Progenitor cell of endocrine pancreas (in vitro differentiated cells): ENCODE measurements at places on chromosomes 12 and 14. TPM values are rescaled to one million over a fixed set of nuclear protein-coding genes. Genes with fewer than 3 reads are reported as not detected.

DNA sequence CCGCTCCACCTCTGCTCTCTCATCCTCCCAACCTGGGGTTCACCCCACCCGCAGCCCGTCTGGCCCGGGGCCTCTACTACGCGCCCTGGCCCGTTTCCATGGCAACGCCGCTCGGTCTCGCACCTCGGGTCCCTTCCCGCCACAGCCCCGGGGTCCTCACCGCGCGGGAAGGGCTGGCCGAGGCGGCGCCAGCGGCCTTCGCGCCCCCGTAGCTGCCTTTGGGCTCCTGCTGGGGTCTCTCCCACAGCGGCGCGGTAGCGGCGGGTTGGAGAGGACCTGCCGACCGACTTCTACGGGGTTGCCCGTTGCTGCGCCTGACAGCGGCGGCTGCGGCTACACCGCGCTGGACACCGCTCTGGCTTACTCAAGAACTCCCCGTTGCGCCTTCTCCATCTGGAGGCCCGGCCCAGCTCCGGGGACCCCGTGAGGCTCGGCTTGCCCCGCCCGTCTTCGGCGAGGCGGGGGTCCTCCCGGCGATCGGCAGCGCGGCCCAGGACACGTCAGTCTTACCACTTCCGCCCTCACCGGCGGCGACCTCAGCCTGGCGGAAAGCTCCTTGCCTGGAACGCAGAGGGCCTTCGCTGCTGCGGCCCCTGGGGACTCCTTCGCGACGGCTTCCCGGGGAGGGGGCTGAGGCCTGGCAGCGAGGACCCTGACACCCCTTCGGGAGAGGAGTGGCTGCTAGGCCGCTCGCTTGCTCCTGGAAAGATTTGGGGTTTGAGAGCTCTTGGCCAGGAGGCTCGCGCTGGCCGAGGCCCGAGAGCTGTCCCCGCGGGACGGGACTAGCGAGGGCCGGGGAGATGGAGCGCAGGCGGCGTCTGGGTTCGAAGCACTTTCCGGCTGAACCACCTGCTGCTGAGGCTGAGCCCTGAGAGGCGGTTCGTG is at the start of gene TM9SF1:
TSS of gene TM9SF1 (minus strand) at position 256 of the 885 bp plus-strand sequence. CDS start 422 bp downstream, outside the sequence.
- peak within 1 kb of the TSS; percentile 97 for H3K27ac ChIP-seq
- H3K4me3 ChIP-seq, result peak within 1 kb of the TSS; percentile 91
- peaks cover 24% of the 10 kb centered on the region for H3K36me3 ChIP-seq
- DNase-seq, result peak; percentile 63
- H3K27me3 ChIP-seq, result no peaks in the 10 kb centered on the region
- peaks cover 17% of the 10 kb centered on the region for H3K4me1 ChIP-seq

- H3K36me3 ChIP-seq, result peaks cover 2% of the 10 kb centered on the region
- no peak overlapping the region for H3K4me3 ChIP-seq
- no peak for DNase-seq
- H3K27me3 ChIP-seq, result peaks cover 23% of the 10 kb centered on the region
- no peak overlapping the region for H3K27ac ChIP-seq
Measured at GRCh38 chr12:55684761-55685370, 22.8 kb downstream of the ITGA7 start.

DNA sequence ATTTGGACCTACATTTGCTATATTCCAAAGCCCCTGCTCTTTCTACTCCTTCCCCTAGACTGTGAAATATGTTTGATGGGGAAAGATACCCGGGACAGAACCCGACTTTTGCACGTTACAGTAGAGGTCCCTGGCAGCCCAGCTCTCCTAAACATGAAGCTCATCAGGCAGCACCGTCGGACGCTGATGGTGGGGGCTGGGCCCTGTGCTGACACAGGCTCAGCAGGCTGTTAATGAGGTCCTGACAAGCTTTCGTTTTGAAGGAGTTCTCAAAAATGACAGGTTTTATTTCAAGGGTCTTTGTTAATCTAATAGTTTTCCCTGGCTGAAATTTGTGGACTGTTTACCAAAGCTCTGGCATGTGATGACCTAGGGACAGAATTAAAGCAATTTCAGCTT is 102.3 kb downstream of the SLC25A47 start:
- no peaks in the 10 kb centered on the region for H3K36me3 ChIP-seq
- no peak overlapping the region for H3K4me3 ChIP-seq
- H3K4me1 ChIP-seq, result peaks cover 1% of the 10 kb centered on the region
- no peak for DNase-seq
- H3K27ac ChIP-seq, result no peak overlapping the region

DNA sequence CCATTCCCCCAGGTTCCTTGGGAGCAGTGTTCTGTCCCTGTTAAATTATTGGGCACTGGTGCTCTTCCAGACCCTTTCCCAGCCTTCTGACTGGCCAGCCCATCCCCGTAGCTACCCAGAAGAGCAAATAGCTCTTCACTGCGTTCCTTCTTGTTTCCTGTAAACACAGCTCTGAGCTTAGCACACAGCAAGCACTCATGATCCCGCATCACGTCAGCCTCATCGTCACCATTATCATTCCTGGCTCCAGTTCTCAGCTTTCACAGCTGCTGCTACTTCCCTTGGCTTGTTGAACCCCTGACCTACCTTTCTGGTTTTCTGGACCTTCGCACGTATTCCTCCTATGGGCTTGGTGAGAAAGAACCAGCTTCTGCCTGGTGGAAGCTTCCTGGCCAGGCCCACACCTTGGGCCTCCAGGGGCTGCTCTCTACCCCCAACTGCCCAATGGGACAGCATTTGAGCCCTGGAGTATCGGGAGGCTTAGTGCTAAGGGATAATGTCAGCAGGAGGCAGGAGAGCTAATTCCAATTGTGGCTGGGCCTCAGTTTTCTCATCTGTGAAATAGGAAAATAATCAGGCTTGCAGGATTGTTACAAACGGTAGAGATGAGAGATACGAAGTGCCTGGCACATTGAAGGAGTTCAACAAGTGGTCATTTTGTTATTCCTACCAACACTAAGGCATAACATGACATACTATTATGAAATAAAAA is 22.6 kb upstream of the PAPOLA start:
- peak overlapping the region; percentile 76 for H3K27ac ChIP-seq
- DNase-seq, result no peak
- H3K27me3 ChIP-seq, result no peaks in the 10 kb centered on the region
- peaks cover 2% of the 10 kb centered on the region for H3K36me3 ChIP-seq
- peaks cover 13% of the 10 kb centered on the region for H3K4me1 ChIP-seq
- peak overlapping the region; percentile 26 for H3K4me3 ChIP-seq

GRCh38 chr12:60501124-60501729 is 905.4 kb downstream of the SLC16A7 start:
- H3K4me3 ChIP-seq, result no peak overlapping the region
- H3K4me1 ChIP-seq, result no peaks in the 10 kb centered on the region
- no peaks in the 10 kb centered on the region for H3K36me3 ChIP-seq
- DNase-seq, result no peak
- no peaks in the 10 kb centered on the region for H3K27me3 ChIP-seq

DNA sequence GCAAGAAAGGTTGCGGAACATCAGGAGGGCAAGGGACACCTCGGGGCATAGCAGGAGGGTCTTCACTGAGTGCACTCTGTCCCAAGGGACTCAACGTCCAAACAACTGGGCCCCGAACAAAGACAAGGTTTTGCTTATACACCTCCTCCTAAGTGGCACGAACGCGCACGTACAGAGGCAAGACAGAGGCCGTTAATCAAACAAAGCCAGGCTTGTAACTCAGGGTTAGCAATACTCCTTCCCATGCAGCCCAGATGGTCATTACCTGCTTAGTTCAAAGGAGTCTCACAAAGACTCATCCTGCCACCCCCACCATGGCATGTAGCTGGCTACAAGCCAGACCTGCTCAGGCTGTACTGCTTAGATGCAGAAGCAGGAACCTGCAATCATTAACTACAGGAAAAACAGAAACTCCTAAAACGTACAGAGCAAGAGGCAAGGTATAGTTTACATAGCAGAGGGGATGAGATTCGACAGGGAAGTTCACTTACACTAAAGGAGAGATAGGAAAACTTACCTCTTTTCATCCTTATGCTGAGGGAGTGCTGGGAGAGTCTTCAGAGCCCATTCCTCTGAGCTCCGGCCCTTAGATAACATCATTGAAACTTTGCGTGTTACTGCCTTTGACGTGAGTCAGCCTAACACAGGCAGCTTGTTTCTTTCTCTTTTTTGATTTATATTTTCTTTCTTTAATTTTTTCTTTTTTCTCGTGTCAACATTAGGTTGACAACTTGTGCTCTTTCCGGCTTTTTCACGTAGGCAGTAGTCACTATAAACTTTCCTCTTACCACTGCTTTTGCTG is 1319.1 kb downstream of the TMEM121 start:
- H3K27ac ChIP-seq, result no peak overlapping the region
- no peaks in the 10 kb centered on the region for H3K27me3 ChIP-seq
- H3K4me3 ChIP-seq, result no peak overlapping the region
- no peaks in the 10 kb centered on the region for H3K4me1 ChIP-seq

DNA sequence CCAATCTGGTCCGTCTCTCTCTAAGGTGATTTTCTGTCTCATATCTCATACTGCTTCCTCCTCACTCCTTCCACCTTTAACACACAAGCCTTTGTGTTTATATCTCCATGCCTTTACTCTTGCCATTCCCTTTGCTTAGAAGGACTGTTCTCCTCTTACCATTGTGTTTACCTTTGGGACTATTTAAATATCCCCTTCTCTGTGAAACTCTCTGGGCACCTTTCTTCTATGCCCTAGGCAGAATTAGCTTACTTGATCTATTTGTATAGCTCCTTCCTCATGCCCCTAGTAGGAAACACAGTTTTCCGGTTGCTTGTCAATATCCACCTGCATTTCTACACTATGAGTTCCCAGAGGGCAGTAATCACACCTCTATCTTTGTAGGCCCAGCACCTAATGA is 3.9 kb upstream of the AMHR2 start:
- peak overlapping the region; percentile 89 for H3K27ac ChIP-seq
- H3K27me3 ChIP-seq, result no peaks in the 10 kb centered on the region
- DNase-seq, result no peak
- H3K4me3 ChIP-seq, result no peak overlapping the region

GRCh38 chr14:105163040-105163742 is 5.4 kb downstream of the JAG2 start:
- no peaks in the 10 kb centered on the region for H3K36me3 ChIP-seq
- H3K27ac ChIP-seq, result no peak overlapping the region
- H3K4me1 ChIP-seq, result no peaks in the 10 kb centered on the region
- no peak overlapping the region for H3K4me3 ChIP-seq

ASIC1 gene
- total RNA-seq, result 5.2 and 5.7 TPM in 2 replicates
